ENCODE measurements at places on chromosomes 5 and 9. TPM values are rescaled to one million over a fixed set of nuclear protein-coding genes. Genes with fewer than 3 reads are reported as not detected.

MEF2C gene
- total RNA-seq: not detected

CCDC183 gene
- 1.4 TPM for total RNA-seq

WHRN gene
- 4.8 TPM for total RNA-seq

CRAT gene
- total RNA-seq: 17.3 TPM

SPINK5 gene
- not detected for total RNA-seq

TAF11L9 gene
- total RNA-seq: not detected

PCDHA7 gene
- total RNA-seq: not detected

- no peaks in the 10 kb centered on the region for H3K4me1 ChIP-seq
- no peak for DNase-seq
- no peak overlapping the region for H3K4me3 ChIP-seq
- H3K27me3 ChIP-seq: no peaks in the 10 kb centered on the region
- H3K36me3 ChIP-seq: no peaks in the 10 kb centered on the region
- no peak overlapping the region for H3K27ac ChIP-seq
Observed at GRCh38 chr9:130898552-130898852, 1.9 kb upstream of the QRFP start.

GRCh38 chr5:137393196-137393993, 105.7 kb downstream of the SPOCK1 start:
- no peak for DNase-seq
- H3K4me3 ChIP-seq: no peak overlapping the region
- H3K27ac ChIP-seq: no peak overlapping the region
- no peaks in the 10 kb centered on the region for H3K4me1 ChIP-seq

DNA sequence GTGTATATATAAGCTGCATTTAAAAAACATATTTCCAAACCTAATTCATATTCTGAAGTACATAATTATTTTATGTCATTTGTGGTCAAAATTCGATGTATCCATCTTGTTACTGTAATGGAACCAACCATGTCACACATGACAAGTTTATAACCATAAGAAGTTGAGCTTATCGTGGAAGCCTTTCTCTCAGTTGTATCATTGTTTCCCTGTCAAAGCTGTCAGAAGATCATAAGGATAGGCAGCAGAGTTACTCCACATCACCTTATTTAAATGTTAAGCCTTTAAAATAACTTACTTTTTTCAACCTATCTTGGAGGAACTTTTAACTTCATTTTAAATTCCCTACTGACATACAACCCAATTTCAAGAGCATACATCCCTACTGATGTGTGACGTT, 841.5 kb downstream of the PTPRD start:
- no peaks in the 10 kb centered on the region for H3K27me3 ChIP-seq
- H3K27ac ChIP-seq: no peak overlapping the region
- DNase-seq: no peak
- no peaks in the 10 kb centered on the region for H3K4me1 ChIP-seq

- H3K4me1 ChIP-seq: no peaks in the 10 kb centered on the region
- H3K36me3 ChIP-seq: no peaks in the 10 kb centered on the region
- no peak overlapping the region for H3K4me3 ChIP-seq
- no peak for DNase-seq
- H3K27me3 ChIP-seq: no peaks in the 10 kb centered on the region
Observed at GRCh38 chr5:144307736-144308135, 137.1 kb downstream of the KCTD16 start.

DNA sequence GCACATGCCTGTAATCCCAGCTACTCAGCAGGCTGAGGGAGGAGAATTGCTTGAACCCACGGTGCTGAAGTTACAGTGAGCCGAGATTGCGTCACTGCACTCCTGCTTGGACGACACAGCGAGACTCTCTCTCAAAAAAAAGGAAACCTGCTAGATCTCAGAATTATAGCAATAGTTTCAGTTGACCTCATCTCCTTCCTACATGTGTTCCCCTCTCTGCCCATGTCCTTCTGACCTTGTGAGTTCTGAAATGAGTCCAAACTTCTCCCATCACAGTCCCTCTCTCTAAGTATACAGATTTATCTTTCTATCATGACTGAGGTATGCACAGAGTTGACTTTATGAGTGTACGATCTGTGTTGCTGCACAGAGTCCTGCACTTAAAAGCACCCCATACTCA, 44.6 kb upstream of the SHOC1 start:
- no peak for DNase-seq
- peaks cover 19% of the 10 kb centered on the region for H3K27me3 ChIP-seq
- peaks cover 3% of the 10 kb centered on the region for H3K4me1 ChIP-seq
- H3K27ac ChIP-seq: no peak overlapping the region
- H3K36me3 ChIP-seq: no peaks in the 10 kb centered on the region

GRCh38 chr9:4923580-4924544, 61.2 kb upstream of the JAK2 start:
- peaks cover 8% of the 10 kb centered on the region for H3K36me3 ChIP-seq
- peaks cover 26% of the 10 kb centered on the region for H3K4me1 ChIP-seq
- no peaks in the 10 kb centered on the region for H3K27me3 ChIP-seq
- H3K4me3 ChIP-seq: no peak overlapping the region
- no peak for DNase-seq

GRCh38 chr5:78275998-78276543, 18.4 kb downstream of the AP3B1 start:
- H3K4me1 ChIP-seq: peaks cover 2% of the 10 kb centered on the region
- no peaks in the 10 kb centered on the region for H3K27me3 ChIP-seq
- no peak overlapping the region for H3K4me3 ChIP-seq
- no peak for DNase-seq
- H3K36me3 ChIP-seq: peaks cover 19% of the 10 kb centered on the region

DNA sequence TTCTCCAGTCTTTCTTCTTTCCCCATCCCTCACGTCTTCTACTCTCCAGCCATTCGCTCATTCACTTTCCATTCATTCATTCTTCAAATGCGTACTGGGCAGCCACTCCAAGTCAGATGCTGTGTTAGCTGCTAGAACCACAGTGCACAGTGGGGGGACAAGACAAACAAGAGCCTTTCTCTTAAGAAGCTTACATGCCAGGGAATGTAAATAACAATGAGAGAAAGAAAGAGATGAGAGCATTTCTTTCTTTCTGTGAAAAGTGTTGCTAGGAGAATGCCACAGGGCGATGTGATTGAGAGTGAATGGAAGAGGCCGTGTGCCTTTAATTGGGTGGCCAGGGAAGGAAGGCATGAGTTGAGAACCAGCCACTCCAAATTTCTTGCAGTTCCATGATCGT, 46.3 kb upstream of the SMIM23 start:
- H3K27ac ChIP-seq: no peak overlapping the region
- no peaks in the 10 kb centered on the region for H3K36me3 ChIP-seq
- DNase-seq: no peak
- peaks cover 2% of the 10 kb centered on the region for H3K4me1 ChIP-seq
- peaks cover 2% of the 10 kb centered on the region for H3K27me3 ChIP-seq

- no peaks in the 10 kb centered on the region for H3K4me1 ChIP-seq
- H3K4me3 ChIP-seq: no peak overlapping the region
- no peaks in the 10 kb centered on the region for H3K27me3 ChIP-seq
- no peak overlapping the region for H3K27ac ChIP-seq
- no peak for DNase-seq
- no peaks in the 10 kb centered on the region for H3K36me3 ChIP-seq
Observed at GRCh38 chr9:129365196-129365595, 187.1 kb upstream of the IER5L start.

DNA sequence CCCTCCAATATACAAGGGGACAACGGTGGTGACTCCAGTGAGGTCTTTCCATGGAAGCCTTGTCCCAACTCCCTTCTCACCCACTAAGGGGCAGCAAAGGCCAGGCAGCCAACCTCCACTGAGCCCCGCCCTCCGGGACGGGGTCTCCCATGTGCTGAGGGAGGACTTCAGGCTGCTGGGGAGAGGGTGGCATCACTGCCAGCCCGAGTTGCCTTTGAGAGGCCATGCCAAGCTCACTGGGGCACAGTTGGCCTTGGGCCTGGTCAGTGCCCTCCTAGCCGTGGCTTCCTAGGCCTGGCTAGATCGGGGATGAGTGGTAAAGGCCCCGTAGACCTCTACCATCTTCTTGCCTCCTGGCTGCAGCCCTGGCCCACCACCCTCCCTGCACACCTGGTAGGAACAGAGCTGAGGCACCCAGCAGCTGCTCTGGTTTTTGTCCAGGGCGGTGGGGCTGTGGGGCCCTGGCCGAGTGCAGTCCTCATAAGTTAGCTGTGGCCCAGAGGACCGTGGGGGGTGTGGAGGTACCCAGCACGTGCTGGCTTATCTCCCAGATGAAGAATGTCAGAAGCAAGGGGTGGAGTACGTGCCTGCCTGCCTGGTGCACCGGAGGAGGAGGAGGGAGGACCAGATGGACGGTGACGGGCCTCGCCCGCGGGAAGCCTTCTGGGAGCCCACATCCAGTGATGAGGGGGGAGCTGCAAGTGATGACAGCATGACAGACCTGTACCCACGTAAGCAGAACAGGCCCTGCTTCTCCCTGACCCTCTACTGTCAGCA, 3.2 kb downstream of the SURF2 start:
- H3K27ac ChIP-seq: peak overlapping the region; percentile 59
- H3K4me3 ChIP-seq: no peak overlapping the region
- peaks cover 41% of the 10 kb centered on the region for H3K36me3 ChIP-seq
- DNase-seq: no peak
- peaks cover 51% of the 10 kb centered on the region for H3K4me1 ChIP-seq

DNA sequence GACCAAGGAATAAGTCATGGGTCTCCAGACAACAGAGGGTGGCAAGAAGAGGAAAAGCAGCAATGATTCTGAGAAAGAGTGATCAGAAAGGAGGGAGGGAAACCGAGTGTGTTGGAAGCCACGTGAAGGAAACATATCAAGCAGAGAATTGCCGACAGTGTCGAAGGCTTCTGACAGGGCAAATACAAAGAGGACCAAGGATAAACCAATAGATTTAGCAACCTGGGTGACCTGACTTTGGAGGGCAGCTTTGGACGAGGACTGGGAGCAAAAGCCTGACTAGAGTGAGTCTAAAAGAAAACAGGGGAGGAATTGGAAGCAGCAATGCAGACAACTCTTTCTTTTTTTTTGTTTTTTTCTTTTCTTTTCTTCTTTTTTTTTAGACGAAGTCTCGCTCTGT, 83.8 kb downstream of the WWC1 start:
- DNase-seq: no peak
- peaks cover 16% of the 10 kb centered on the region for H3K4me1 ChIP-seq
- H3K27ac ChIP-seq: no peak overlapping the region
- H3K4me3 ChIP-seq: no peak overlapping the region

DNA sequence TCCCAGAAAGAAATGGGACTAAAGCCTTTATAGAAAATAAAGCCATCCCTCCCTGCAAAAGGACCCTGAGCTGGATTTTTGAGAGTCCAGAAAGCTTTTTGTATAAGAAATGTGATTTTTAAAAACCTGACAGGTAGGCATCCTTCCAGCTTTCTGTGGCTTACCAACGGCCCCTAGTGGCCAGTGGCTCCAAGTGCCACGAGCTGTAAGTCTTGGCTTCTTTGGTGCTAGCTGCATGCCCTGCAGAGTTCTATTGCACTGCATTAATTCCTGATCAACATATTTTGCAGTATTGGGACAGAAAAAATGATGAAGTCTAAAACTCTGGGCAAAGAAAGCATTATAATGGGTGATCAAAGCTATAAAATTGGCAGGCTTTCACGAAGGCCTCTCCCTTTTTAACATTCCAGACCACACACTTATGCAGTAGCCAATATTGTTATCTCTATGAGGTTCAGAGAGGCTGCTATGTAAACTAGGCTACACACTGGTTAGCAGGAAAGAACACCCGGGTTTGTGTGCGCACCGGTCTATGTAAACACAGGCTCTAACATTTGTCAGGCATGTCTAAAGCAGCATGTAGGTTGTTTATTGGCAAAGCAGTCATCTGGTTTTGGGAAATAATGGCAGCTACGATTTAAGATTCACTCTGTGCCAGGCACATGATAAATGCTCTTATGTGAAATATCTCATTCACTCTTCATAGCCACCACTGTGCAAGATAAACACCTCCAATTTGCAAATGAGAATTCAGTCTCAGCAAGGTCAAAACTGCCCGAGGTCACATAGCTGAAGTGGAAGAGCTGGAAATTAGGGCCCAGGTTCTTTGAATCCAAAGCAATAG, 55.2 kb downstream of the NMUR2 start:
- no peaks in the 10 kb centered on the region for H3K27me3 ChIP-seq
- H3K4me3 ChIP-seq: no peak overlapping the region
- no peak overlapping the region for H3K27ac ChIP-seq
- no peaks in the 10 kb centered on the region for H3K36me3 ChIP-seq

- peaks cover 21% of the 10 kb centered on the region for H3K27me3 ChIP-seq
- no peak overlapping the region for H3K27ac ChIP-seq
- H3K4me1 ChIP-seq: peaks cover 10% of the 10 kb centered on the region
- no peak overlapping the region for H3K4me3 ChIP-seq
- no peak for DNase-seq
Observed at GRCh38 chr5:154647761-154648145, 107.4 kb upstream of the LARP1 start.

DNA sequence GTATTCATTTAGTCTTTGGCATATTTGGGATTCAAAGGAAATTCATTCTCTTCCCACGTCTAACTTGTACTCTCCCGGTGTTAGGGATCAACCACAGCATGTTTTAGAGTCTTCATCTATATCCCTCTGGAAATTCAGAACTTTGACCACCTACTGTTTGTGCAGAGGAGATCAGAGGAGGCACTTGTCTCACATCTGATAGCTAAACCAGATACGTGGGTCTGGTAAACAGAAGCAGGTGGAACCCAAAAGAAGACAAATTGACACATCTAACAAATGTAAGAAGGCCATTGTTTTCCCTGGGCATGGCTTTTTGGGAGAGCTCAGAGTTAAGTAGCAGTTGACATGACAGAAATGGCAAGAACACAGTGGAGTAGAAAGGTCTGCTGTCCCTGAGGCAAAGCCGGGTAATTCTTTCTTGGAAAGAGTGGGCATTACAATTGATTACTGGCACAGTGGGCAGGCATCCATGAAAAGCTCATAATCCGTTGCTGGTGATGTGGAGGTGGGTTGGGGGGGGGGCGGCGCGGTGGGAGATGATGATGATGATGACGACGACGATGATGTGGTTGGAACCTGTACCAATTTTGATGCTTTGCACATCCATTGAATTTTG, 27.5 kb downstream of the PIP5K1B start:
- H3K4me1 ChIP-seq: no peaks in the 10 kb centered on the region
- H3K27ac ChIP-seq: no peak overlapping the region
- H3K36me3 ChIP-seq: no peaks in the 10 kb centered on the region
- H3K27me3 ChIP-seq: peaks cover 38% of the 10 kb centered on the region

Measured in activated CD4-positive, alpha-beta memory T cell treated with anti-CD3 and anti-CD28 coated beads, Interleukin-2, amount 10 ng/mL, durations not matched to agents 7 days and 5 days (primary cell).